Urinary bladder (tissue), 4 donors: ENCODE measurements at places on chromosomes 11 and 22.

- no peak for DNase-seq
These were observed 503.4 kb downstream of the DLG2 start for GRCh38 chr11:85123752-85124231.

DNA sequence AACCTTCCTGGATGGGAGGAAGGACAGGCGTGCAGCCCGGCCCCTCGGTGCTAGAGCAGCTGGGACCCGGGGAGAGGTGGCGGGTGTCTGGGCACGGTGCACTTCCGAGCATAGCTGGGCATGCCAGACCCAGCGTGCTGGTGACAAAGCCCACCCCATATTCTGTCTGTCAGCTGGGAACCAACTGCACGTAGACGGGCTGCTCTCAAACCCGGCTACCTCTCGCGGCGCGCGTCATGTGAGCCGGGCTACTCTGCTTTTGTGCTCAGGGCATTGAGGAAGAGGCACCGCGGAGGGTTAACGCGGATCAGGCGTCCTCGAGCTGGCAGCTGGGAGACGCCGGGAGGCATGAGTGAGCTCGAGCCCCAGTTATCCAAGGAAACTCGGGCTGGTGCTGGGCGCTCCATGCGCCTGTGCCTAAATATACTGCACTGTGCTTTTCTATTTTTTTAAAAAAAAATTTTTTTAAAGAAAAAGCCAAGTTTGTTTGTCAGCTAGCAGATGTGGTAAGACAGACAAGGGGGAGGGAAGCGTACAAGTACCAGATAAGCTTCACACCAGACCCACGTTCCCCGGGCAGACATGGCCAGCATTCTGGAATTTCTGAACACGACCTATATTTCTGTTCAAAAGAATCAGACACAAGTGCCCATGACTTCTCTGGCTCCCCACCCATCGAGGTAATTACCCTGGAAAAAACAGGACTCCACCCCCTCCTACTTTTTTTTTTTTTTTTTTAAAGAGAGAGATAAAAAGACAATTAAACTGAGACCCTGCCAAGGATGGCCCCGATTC is 425.6 kb downstream of the SHANK2 start:
- no peak for DNase-seq

DNA sequence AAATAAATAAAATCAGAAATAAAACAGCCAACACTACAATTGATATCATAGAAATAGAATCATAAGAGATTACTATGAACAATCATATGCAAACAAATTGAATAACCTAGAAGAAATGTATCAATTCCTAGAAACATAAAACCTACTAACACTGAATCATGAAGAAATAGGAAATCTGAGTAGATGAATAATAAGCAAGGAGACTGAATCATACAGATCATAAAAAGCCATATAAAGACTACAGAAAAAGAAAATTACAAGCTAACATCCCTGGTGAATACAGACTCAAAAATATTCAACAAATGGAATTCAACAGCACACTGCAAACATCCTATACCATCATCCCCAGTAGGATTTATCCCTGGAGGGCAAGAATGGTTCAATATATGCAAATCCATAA is 135.6 kb downstream of the SBF2 start:
- no peak for DNase-seq

GRCh38 chr11:3099178-3099577 is 42.0 kb upstream of the CARS1 start:
- no peak for DNase-seq

DNA sequence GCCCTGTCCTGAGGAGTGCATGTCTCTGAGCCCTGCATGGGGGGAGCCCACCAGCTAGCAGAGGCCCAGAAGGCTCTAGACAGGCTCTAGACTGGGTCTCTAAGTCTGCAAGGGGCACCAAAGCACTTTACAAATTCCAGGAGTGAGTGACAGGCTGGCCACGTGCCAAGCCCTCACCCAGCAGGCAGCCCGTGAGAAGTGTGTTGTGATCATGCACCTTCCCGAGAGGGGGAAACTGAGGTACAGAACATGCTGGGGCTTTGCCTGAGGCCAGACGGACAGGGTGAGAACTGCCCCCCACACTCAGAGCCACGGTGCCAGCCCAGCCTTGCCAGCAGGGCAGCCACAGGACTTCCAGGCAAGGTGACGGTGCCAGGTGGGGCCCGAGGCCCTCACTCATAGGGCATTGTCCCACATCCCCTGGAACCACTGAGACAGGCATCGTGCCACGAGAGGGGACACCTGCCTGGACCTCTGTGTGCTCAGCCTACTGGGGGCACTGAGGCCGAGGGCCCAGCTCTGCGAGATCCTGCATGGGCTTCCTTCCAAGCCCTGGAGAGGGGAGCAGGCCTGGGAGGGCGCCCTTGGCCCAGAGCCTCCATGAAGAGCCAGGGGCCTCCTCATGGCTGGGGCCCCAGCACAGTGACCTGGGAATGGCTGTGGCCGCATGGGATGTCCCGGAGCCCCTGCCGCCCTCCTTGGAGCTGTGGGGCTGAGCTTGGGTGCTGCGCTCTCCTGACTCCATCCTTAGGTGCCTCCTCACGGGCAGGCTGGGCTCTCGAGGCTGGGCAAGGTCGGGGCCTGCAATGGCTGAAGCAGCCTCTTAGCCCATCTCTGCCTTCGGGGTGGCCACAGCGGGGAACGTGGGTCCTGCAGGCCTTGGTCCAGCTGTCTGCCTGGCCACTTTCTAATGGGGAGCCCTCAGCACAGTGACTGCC is 121.5 kb downstream of the KCNQ1OT1 start:
- no peak for DNase-seq

GRCh38 chr11:102111787-102112508 is 1.7 kb downstream of the YAP1 start:
- DNase-seq: peak; percentile 57

- no peak for DNase-seq
These were observed 6.6 kb upstream of the TRIM29 start for GRCh38 chr11:120144501-120144900.

GRCh38 chr11:108364159-108364558 is 103.2 kb downstream of the C11orf65 start:
- DNase-seq: no peak

GRCh38 chr22:30868663-30869385 is 99.8 kb downstream of the MORC2 start:
- DNase-seq: no peak

DNA sequence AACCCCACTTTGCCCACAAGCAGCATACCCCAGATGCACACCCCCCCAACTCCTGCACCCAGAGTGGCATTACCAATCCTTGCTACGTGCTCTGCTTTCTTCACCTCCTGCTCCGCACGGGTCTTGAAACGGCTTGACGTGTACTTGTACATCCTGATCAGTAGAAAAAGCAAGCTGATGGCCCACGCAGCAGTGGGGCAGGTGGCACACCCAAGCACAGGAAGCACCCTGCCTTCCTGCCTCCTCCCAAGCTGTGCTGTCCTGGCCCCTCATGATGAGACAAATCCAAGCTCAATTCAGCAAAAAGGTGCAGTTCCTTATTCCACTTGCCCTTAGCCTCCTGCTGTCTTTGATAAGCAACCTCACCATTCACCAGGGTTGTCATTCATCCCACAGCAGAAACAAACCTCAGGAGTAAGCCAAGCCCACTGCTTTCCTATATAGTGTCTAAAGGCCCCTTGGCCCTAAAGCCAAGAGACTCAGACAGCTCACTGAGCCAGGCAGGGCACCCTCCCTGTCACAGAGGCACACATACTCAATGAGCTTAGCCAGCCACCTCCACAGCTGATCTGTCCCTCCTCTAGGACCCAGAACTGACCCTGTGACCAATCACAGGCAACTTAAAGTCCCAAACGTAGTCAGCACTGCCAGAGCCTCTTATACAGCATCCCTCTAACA is 27.8 kb downstream of the MORC2 start:
- DNase-seq: no peak

GRCh38 chr11:665062-665703 is 28.1 kb downstream of the DRD4 start:
- DNase-seq: peak; percentile 64

DNA sequence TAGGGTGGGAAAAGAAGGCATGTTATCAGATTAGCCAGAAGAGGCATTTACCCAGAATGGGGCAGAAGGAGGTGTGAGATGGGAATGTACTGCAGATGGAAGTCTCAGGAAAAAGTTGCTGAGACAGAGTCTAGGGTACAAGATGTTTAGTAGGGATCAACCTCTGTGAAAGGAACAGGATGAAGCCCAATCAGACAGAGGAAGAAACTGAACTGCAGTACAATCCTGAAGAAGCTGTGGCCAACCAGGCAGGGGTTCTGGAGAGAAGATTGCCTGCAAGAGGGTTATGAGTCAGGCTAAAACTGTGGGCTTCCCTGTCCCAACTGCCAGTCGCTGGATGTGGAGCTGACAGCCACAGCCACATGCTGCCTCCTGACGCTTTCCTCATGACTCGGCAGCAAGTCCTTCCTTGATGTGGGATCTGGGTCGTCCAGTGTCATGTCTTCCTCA is 64.0 kb downstream of the CWC15 start:
- DNase-seq: no peak

GRCh38 chr22:49427341-49427740 is 400.3 kb downstream of the BRD1 start:
- DNase-seq: no peak

DNA sequence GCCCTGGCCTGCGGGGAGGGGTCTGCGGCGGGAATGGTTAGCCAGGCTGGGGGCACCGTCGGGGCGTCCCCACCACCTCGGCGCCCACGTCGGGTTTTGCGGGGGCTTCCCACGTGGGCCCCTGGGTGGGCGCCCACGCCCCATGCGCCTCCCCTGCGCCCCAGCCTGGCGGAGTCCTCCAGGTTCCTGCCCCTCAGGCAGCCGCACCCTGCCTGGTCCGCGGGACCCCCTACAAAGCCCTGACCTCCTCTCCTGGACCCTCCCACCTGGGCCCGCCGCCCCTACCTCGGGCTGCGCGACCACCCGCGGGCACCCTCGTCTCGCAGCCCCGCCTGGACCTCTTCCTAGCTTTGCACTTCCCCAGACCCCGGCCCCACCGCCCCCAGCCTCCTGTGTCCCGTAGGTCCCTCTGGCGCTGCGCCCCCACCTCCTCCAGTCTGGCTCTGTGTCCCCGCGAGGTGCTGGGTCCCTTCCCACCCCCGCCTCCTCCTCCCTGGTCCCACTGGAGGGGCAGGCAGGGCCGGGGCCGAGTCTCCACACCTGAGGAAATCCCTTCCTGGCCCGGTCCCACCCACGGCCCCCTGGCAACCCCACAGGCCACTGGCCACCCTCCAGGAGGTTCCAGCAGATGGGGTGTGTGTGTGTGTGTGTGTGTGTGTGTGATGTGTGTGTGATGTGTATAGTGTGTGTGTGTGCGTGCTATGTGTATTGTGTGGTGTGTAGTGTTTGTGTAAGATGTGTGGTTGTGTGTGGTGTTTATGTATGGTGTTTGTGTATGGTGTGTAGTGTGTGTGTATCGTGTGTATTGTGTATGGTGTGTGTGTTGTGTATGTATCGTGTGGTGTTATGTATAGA is 11.8 kb downstream of the PIM3 start:
- DNase-seq: no peak

DNA sequence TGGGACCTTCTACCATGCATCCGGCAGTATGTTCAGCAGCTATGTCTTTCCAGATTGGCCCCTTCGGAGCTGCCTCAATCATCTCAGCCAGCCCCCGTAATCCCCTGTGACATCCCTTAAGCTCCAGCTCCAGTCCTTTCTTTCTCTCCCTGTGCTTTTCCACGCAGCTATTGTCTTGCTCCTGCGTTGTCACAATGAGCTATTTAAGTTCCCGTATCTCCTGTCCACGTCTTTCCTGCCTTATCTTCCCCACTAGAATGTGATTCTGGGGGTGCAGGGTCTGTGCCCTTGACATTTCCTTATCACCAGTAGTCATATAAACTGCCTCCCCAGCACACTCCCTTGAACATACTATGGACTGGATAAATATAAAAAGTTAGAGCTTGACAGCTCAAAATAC is 5.1 kb upstream of the ETS1 start:
- no peak for DNase-seq

GRCh38 chr11:16812274-16812673 is 73.8 kb downstream of the C11orf58 start:
- DNase-seq: no peak
